ENCODE measurements at places on chromosomes 16 and 17.

DNA sequence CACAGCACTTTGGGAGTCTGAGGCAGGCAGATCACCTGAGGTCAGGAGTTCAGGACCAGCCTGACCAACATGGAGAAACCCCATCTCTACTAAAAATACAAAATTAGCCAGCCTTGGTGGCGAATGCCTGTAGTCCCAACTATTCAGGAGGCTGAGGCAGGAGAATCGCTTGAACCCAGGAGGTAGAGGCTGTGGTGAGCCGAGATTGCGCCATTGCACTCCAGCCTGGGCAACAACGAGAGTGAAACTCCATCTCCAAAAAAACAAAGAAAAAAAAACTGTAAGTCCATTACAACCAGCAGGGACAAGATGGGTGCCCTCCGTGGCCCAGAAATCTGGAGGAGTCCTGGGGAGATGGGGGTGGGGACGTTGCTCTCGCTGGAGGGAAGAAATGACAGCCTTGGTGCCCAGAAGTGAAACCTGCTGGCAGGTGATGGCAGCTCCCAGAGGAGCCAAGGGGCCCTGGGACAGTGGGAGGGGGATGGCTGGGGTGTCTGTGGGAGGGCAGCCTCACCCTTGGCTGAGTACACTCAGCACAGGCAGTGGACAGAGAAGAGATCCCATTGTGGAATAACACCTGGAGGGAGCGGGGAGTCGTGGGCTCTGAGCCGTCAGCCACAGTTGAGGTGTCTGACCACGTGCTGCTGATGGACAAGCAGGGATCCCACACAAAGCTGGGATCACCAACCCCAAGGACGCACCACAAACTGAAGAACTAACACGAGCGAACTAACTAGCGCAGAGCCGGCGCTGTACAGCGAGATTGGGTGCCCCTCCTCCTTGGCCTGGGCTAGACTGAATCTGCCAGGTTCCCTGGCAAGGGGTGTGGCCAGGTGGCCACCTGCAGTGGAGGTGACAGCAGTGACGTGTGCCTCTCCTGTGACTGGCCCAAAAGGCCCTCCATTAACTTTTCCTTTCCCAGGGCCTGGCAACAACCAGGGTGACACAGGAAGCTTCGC is 46.9 kb upstream of the BAHCC1 start:
- DNase-seq: no peak

DNA sequence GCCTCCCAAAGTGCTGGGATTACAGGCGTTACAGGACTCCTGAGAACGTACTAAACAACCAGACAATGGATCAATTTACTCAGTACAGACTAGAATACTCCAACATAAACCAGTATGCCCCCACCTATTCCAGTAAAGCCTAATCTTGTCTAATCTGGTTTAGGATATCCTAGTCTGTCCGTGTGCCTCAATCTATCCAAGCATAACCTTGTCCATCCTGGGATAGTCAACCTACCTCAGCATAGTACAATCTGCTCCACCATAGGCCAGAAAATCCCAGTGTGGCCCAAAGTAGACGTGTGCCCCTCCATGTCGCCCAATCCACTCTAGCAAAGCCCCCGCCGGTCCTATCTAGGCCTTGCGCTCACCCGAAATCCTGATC is 625 bp downstream of the DVL2 start:
- DNase-seq: no peak

DNA sequence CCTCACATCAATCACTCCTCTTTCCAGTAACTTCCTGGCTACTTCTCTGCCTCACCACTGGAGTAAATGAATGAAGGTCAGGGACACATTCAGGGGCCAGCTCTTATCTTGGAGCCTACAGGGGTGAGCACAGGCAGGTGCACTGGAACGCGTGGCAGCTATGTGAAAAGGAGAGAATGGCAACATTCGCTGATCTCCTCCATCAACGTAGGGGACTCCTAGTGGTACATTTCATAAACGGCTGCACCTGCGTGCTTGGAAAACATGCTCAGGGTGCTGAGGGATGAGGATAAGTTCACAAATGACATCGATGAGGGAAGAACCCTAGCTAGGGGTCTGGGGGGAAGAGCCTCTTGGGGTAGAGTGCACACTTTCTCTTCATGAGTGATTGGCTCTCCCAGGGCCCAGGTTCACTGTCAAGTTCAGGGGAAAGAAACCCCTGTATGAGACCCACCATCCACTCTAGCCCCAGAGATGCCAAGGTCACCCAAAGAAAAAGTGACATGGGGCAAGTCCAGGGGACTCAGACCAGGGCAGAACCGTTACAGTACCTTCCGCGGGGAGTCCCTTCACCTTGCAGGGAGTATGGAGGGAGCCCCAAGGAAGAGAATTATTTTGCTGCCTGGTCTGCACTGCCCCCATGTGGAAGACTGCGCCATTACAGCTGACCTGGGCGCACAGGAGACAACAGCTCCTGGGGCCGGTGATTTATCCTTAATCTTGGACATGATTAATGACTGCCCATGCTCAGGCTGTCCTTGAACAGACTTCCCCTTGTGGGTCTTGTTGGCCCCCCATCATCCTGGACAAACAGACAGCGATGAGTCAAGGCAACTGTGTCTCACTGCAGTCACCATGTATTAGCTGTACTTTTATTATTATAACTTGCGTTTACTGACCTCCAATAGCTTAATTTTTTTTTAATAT is 30.1 kb downstream of the VAC14 start:
- DNase-seq: peak; percentile 39

DNA sequence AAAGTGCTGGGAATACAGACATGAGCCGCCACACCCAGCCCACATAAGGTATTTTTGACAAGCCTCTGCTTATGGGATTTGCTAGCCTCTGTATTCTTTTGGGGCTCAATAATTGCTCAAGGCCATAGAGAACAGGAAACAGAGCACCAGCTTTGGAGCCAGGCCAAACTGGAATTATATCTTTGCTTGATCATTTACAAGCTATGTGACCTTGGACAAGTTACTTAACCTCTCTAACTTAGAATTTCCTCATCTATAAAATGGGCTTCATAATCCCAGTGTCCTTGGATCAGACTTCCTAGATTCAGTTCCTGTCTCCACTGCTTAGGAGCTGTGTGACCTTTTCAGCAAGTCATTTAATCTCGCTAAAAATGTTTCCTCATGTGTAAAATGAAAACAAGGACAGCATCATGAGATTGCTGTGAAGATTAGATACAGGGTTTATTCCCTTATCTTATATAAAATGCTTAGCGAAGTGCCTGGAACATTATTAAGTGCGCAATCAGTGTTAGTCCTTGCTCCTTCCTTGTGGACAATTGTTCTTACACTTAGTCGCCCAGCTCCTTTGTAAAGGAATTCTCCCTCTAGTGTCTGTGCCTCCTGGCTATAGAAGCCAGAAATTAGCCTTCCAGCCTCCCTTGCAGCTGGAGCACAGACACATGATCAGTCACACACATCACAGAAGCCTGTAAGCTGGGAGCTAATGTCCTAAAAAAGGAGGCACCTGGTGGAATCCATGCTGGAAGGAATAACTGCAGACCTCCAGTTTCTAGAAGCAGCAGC is 16.6 kb downstream of the KRT9 start:
- DNase-seq: no peak

- no peak for DNase-seq
Observed at GRCh38 chr17:48564188-48565021, 13.7 kb downstream of the HOXB4 start.

GRCh38 chr16:25628766-25629165 is 63.0 kb upstream of the HS3ST4 start:
- no peak for DNase-seq
